ENCODE measurements at places on chromosomes 1 and 21. TPM values are rescaled to one million over a fixed set of nuclear protein-coding genes. Genes with fewer than 3 reads are reported as not detected.

Gene DDAH1
- 3.4 TPM for total RNA-seq

Gene LMX1A
- total RNA-seq: not detected

- no peak for DNase-seq
Observed at GRCh38 chr21:37636152-37636860, 269.7 kb downstream of the DYRK1A start.

GRCh38 chr1:215002471-215002870, 80.1 kb upstream of the KCNK2 start:
- DNase-seq: no peak

- no peak for DNase-seq
Observed at GRCh38 chr1:26700711-26701110, 4.9 kb downstream of the ARID1A start.

- DNase-seq: no peak
Observed at GRCh38 chr21:16775076-16775475, 737.8 kb upstream of the CXADR start.

Gene ATP1A4
- not detected for total RNA-seq

DNA sequence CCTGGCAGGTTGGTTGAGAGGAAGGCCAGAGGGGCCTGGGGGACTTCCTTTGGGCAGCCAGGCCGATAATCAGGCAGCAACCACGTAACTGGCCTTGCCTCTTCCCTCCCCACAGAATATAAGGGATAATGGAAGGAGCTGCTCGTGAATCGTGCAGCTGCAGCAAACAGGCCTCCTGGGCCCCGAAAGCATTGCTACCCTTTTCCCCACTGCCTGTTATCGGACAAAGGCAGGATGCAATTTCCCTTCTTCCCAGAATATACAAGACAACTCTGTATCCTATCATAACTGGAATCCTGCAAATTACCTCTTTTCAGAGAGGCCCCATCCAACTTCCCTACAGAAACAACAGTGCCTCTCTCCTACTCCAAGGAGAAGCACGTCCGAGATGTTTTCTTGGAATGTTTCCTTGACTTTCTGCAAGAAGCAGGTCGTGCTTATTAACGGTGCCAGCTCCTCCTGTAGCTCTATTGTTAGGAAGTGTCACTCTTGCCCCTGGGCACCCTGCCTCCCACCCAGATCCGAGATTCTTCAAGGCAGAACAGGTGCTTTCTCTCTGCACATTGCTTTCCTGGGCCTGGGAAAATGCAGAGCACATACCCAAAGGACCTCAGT, 106.0 kb upstream of the TIAM1 start:
- DNase-seq: no peak
